Stimulated activated CD8-positive, alpha-beta memory T cell treated with anti-CD3 and anti-CD28 coated beads, Interleukin-4, amount 100 ng/mL, for 48 hours (primary cell): ENCODE measurements at places on chromosomes 4 and X.

GRCh38 chr4:45650545-45650944, 473.3 kb downstream of the GABRG1 start:
- no peak for DNase-seq

GRCh38 chr4:25021216-25021615, 9.5 kb downstream of the LGI2 start:
- no peak for DNase-seq

DNA sequence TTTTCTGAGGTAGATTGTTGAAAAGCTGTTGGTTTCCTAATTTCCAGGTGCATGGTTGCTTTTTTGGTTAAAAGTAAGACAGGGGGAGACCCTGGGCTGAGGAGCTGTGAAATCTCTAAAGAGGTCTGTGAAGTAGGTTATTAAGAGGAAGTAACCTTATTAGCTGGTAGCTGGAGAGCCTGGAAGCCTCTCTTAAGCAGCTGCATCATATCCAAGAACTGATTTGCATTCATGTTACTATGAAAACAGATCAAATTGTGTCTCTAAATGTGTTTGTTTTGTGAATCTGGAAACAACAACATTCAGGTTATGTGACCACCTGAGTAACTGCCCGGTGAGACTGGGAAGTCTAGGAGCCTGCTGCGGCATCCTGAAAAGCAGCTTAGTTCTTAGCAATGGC, 54.1 kb downstream of the ARHGAP10 start:
- no peak for DNase-seq

GRCh38 chr4:76674983-76675382, 223.0 kb downstream of the SOWAHB start:
- no peak for DNase-seq

GRCh38 chr4:7964890-7965662, 25.4 kb upstream of the AFAP1 start:
- DNase-seq, result peak; percentile 60

GRCh38 chr4:48268956-48269860, at the start of gene TEC:
TSS of gene TEC (minus strand) at chr4:48269838. CDS start at chr4:48228614, 41,224 bp downstream.
- DNase-seq, result peak; percentile 65

DNA sequence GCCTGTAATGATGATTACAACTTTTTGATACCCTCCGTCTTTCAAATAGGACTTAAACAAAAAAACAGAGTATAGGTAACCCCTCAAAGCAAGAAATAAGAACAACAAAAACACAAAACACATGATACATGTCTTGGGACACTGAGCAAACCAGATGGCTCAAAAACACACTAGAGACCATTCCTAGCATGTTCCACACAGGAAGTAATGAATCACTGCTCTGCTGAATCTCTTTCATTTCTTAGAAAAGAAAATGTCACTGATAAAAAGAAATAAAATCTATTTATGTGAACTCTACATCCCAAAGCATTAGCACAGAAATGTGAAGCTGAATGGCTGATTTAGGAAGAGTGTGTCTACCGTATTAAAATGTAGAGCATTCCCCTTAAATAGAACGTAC, 134.5 kb upstream of the IL15 start:
- DNase-seq, result no peak

DNA sequence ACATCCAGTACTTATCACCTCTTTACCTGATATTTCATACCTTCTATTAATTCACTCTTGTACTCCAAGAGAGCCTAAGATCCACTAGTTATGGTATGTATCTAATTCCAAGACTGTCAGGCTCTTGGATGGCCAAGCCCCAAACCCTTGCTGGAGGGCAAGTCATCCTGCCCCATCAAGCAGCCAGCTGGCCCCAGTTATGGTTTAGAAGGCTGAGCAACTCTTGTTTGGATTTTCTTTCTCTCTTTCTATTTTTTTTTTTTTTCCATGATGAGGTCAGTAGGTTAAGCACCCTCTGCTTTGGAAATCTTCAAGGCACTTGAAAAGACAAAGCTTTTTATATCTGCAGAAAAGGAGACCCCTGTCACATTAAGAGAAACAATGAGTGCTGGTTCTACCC, 10.9 kb upstream of the FGF16 start:
- no peak for DNase-seq

- no peak for DNase-seq
These were observed 27.5 kb downstream of the NSD2 start for GRCh38 chr4:1898681-1899080.

GRCh38 chrX:140123446-140123845, 158.1 kb upstream of the CXorf66 start:
- no peak for DNase-seq

DNA sequence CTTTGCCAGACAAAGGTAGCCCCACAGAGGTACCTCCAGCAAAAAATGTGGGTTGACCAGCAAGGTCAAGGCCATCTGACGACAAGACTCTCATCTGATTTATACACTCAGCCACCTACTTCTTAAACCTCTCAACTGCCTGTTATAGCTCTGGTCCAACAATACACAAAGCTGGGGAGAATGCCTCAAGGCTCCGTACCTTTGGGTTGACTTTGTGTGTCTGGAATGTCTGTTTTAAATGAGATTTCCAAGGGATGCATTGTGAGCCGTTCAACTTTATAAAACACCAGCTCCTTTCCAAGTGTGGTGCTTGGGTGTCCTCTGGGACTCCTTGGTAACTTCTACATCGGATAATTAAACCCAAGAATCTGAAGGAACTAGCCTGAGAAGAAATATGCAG, 167.0 kb upstream of the RPL34 start:
- no peak for DNase-seq

- no peak for DNase-seq
These were observed 18.5 kb downstream of the CNOT6L start for GRCh38 chr4:77800483-77801259.

GRCh38 chr4:85747882-85748491, 273.0 kb downstream of the ARHGAP24 start:
- no peak for DNase-seq

DNA sequence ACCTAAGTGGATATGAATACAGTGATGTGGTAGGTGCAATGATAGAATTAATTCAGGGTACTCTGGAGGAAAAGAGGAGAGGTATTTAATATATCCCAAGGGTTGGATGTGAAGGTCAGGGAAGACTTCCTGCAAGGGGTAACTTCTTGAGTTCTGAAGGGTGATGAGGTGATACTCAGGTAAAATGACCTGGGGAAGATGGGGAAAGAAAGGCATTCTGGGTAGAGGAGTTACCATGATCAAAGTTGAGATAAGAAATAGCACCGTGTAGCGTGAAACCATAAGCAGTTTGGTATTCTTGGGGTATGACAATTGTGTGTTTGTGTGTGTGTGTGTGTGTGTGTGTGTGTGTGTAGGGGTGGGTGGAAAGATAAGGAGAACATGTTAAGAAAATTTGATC, 270.4 kb upstream of the LCORL start:
- no peak for DNase-seq

DNA sequence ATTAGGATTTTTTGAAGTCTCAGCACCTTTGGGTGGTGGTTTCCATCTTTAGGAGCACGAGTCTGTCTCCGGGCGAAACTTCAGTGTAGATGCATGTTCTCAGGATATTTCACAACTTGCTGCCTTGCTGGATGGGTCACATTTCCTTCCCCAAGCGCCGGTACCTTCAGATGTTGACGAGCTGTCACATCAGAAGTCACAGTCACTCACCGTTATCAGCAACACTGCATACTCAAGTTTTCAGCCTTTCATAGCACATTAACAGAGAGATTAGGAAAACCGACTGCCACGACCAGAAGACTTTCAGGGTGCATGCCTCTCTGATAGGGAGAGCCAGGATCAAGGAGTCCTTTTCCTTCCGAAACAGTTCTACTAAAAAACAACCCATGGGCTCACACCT, 77.8 kb downstream of the SHROOM2 start:
- DNase-seq, result no peak

GRCh38 chrX:73851014-73852009, 288.3 kb downstream of the CHIC1 start:
- DNase-seq, result no peak

DNA sequence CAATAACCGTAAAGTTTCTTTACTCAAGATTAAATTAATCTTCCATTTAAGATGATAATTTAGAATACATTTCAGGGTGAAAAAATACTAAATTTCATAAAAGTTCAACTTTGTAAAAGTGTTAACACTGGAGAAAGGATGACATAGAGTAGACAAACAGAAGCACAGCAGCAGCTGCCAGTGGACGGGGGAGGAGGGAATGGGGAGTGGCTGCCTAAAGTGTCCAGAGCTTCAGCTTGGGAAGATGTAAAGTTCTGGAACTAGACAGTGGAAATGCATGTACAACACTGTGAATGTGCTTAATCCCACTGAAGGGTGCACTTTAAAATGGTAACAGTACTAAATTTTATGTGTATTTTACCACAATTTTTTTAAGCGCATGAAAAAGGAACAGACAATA, 39.9 kb downstream of the RELL1 start:
- DNase-seq, result no peak

DNA sequence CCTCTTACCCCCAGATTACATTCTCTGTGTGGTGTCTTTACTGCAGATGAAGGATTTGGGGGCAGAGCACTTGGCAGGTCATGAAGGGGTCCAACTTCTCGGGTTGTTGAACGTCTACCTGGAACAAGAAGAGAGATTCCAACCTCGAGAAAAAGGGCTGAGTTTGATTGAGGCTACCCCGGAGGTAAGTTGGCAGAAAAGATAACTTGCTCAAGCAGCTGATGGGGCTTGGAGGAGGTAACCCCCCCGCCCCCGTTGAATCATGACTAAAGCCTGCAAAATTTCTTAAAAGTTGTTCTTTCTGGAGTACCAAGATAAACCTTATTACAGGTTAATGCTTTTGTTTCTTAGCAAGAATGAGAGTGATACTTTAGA, 1.5 kb downstream of the CCNG2 start:
- no peak for DNase-seq

- DNase-seq, result no peak
These were observed 192.7 kb downstream of the RCHY1 start for GRCh38 chr4:75321484-75321883.

- no peak for DNase-seq
These were observed 323.5 kb downstream of the FAM47A start for GRCh38 chrX:33808636-33809035.

DNA sequence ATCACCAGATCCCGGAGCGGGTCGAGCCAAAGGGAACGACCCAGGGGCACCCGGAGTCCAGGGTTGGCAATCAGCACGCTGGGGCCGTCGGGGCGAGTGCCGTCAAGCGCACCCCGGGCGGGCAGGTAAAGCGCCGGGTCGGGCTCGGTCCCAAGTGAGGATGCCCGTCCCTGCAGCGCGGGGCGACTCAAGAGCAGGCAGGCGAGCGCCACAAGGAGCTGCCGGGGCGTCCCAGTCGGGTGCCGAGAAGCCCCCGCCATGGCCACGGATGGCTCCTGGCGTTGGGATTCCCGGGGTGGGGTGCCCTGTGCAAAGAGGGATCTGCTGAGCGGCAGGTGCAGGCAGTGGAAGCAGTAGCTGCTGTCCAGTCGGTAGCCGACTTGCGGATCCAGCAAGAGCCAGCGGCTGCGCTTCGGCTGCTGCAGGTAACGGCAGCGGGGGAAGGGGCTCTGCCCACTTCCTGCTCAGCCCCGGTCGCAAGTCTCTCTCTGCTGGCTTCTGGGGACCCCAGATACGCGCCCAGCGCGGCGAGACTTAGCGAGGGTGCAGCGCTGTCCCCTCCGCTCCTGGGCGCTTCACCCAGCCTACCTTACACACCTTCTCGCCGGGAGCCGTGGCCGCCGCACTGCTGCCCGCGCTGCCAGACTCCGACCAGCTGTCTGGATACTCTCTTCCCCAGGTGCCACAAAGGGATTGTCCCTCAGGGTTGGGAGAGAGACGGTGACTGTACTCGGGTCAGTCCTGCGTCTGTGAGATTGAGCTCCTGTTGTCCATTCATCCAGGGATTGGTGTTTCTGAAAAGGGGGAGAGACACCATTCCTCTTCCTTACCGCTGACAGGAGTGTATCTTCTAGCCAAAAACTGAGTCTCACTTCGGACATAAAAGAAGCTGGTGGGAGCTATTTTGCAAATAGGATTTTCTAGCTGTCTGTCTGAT, at the start of gene FREM3:
Gene FREM3, minus strand, starts transcription at position 260 of the 937 bp plus-strand sequence. Its CDS starts 0 bp downstream, at position 260.
- DNase-seq, result peak; percentile 33
